ENCODE measurements at places on chromosomes 6 and 20.

DNA sequence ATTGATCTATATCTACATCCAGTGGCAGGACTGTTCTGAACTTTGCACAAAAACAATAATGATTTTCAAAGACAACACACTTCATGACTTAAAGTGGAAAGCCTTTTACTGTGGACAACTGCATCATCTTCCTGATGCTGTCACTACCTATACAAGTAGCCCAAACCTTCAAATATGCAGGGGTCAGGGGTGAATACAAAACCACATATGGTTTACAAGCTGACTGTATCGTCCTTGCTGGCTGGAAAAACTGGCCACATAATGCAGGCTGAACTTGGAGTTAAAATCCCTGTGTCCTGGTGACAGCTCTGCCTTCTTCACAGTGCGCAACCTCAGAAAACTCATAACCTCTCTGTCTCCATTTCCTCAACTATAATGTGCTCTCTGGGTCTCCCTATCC, 128.9 kb downstream of the GMDS start:
- no peak for DNase-seq

GRCh38 chr6:71290611-71291010, 2.0 kb downstream of the OGFRL1 start:
- no peak for DNase-seq

- no peak for DNase-seq
Observed at GRCh38 chr20:19284400-19285178, 72.1 kb downstream of the SLC24A3 start.

GRCh38 chr20:62053465-62054196, 12.1 kb downstream of the TAF4 start:
- DNase-seq = no peak

- DNase-seq = no peak
Observed at GRCh38 chr6:29564875-29565274, 5.3 kb upstream of the UBD start.

DNA sequence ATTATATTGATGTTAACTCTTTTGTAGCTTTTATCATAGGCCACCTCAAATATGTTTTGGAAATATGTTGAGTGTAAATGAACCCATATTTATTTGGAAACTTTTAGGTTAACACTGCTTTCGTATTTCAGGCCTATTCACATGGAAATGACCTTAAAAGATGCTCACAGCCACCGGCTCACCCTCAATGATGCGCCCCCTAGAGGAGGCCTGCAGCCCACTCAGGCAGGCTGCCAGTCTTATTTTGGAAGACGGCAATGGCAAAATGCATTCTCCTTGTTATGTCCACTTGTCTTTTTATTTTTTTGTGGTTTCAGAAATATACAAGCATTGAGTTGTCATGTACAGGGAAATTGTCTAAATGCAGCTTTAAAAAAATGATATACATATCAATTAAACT, 869.7 kb downstream of the PHF3 start:
- DNase-seq = peak; percentile 20

- DNase-seq = no peak
Observed at GRCh38 chr6:90460051-90460450, 126.8 kb downstream of the MAP3K7 start.

DNA sequence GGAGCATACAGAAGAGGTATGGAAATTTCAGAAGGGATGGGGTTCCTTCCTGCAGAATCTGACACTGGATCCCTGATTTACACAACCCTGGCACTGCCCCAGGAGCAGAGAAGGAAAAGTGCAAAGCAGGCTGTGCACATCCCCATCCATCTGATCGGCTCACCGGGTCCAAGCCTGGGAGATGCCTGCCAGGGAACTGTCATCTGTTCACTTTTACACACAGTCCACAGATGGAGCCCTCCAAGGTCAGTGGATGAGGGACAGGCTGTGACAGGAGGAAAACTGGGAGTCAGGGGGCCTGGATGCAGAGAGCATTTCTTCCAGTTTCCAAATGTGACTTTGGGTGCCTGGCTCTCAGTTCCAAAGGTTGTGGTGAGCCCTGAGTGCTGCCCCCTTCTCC, 11.0 kb upstream of the SYNDIG1 start:
- DNase-seq = no peak

- DNase-seq = no peak
Observed at GRCh38 chr20:49422161-49422560, 60.3 kb downstream of the KCNB1 start.

- no peak for DNase-seq
Observed at GRCh38 chr6:150787429-150787828, 78.1 kb upstream of the MTHFD1L start.

DNA sequence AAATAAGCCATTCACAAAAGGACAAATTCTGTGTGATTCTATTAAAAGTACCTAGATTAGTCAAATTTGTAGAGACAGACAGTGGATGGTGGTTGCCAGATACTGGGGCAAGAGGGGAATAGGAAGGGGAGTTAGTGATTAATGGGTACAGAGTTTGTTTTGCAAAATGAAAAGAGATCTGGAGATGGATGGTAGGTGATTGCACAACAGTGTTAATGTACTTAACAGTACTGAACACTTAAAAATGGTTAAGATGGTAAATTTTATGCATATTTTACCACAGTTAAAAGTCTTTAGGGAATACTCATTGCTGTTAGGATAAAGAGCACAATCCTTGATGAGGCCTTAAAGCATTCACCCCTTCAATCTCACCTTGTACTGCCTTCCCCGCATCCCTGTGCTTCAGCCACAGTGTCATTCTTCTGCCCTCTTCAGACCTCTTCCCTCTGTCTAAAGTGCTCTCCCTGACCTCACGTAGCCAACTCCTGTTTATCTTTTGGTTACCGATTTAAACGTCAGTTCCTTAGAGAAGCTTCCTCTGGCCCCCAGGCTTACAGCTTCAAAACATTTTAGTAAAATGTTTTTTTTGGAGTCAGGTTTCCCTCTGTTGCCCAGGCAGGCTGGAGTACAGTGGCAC, 11.8 kb downstream of the PSMF1 start:
- no peak for DNase-seq

DNA sequence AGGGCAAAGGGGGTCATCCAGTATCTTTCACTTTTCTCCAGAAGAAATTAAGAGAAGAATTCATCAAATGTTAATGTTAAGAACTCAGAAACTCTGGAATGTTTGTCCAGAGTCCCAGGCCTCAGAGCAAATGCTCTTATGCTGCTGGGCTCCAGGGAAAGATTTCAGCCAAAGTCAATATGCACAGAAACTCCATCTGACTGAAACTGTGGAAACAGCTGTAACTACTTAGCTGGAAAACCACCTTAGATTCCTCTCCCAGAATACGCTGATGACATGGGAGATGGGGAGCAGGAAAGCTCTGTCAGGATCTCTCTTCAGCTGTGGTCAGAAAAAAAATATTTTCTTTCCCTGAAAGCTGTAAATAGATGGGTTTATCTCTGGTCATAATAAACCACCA, 559.6 kb downstream of the RFPL4B start:
- DNase-seq = no peak

DNA sequence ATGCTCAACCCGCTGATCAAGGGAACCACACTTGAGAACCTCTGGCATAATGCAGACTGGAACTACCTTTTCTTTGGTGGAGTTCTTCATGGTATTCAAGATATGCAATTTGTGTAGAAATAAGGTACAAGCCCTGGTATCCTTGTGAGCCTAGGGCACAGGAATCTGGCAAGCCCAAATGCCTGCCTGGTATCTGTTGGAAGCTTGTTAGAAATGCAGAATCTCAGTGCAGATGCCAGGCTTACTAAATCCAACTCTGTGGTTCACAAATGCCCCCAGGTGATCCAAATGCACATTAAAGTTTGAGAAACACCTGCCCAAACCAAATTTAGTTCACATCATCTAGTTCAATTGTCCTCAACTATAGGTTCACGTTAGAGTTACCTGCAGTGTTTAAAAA, 159.8 kb upstream of the LAMP5 start:
- no peak for DNase-seq

GRCh38 chr6:130873746-130874145, 46.5 kb downstream of the SMLR1 start:
- no peak for DNase-seq

GRCh38 chr20:37328149-37328945, 17.6 kb upstream of the SRC start:
- no peak for DNase-seq

GRCh38 chr6:73898599-73898998, 202.6 kb downstream of the CD109 start:
- DNase-seq = no peak

GRCh38 chr20:61978491-61978890, 87.2 kb downstream of the TAF4 start:
- DNase-seq = no peak

GRCh38 chr20:19110881-19111460, 101.5 kb upstream of the SLC24A3 start:
- no peak for DNase-seq

- DNase-seq = no peak
Observed at GRCh38 chr6:99434702-99435530, 9.8 kb upstream of the PNISR start.

GRCh38 chr6:252775-253535, 39.3 kb upstream of the DUSP22 start:
- no peak for DNase-seq

DNA sequence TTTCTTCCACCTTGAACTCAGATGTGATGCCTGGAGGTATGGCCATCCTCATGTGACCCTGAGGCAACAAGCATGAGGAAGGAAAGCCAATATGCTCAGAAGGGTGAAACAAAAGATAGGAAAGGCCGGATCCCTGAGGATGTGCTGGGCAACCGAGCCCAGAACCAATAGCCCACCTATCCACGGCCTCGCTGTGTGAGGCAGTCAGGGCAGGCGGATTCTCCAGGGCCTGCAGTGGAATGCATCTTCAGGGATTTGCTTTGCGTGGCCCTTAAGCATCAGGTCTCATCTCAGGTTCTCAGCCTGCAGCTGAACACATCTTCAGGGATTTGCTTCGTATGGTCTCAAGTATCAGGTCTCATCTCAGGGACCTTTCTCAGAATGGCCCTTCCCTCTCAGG, 139.8 kb downstream of the ANKRD60 start:
- no peak for DNase-seq

- DNase-seq = no peak
Observed at GRCh38 chr6:147238164-147238563, 33.9 kb downstream of the STXBP5 start.

GRCh38 chr6:112014483-112014882, 39.4 kb upstream of the CCN6 start:
- no peak for DNase-seq

- no peak for DNase-seq
Observed at GRCh38 chr20:46626758-46627157, 24.5 kb downstream of the SLC13A3 start.

- DNase-seq = no peak
Observed at GRCh38 chr6:166556863-166557322, 29.6 kb downstream of the RAMACL start.

GRCh38 chr6:33862536-33862935, 58.7 kb upstream of the MLN start:
- no peak for DNase-seq

DNA sequence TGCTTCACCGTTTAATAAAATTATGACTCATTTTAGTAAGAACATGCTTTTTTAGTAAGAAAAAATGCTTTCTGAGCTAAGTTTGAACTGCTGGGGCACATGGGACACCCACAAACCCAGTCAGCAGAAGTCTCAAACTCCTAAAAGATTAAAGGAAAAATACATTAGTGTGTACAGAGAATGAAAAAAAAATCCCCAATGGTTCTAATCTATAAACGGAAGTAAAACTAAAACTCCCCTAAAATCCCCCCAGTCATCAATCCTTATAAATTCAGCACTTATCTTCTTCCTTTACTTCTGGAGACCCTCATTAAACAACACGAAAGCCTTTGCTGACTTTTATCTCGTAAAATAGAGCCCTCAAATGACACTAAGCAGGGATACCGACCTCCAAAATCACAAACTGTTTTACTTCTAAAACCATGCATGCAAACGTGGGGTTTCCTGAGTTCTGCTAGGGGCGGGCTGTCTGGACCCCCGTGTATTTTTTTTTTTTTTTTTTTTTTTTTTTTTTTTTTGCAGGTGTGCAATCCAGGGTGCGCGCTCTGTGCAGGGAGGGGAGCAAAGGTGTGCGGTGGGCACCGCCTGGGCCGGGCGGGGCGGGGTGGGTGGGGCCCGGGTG, 1.1 kb upstream of the MYB start:
- no peak for DNase-seq

GRCh38 chr6:150880336-150880735, 14.8 kb downstream of the MTHFD1L start:
- DNase-seq = no peak

DNA sequence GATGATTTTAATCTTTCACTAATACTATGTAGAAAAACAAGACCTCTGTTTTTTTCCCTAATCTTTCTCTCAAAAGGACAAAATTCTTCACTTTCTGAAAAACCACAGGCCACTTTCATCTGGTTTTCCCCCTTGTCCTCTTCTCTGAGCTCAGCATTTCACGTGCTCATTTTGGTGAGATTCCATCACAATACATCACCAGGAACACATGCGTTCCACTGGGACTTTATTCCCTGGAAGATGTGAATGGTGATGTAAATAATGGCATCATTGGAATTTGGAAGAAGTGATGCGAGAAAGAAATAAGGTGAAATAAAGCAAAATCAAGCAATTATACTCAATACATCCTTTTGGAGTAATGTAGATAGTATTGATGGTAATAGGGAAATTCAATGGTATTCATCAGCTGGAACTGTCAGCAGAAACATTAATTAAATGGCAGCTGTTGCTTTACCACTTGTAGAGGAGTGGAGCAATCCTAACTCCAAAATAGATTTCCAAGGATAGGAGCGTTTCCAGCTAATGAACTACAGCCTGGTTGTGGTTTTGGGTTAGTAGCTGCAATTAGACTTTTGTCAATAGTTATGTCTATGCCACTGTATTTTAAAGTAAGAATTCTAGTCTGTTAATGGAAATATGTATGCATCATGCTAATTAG, 11.5 kb downstream of the FILIP1 start:
- no peak for DNase-seq

DNA sequence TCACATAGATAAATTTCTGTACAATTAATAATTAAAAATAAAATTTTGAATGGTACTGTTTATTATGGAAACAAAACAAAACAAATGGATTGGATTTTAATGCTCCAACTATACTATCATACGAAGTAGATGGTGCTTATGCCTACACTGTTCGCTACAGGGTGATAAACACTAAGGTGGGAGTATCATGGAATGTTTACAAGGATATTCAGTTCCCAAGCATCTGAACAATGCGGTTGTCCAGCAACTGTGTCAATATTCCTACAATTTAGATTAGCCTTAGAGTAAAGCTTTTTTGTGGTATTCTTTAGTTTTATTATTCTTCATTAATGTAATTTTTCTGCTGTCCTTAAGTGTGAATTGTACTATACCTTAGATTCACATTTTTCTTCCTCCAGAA, 105.1 kb downstream of the MMS22L start:
- DNase-seq = no peak

DNA sequence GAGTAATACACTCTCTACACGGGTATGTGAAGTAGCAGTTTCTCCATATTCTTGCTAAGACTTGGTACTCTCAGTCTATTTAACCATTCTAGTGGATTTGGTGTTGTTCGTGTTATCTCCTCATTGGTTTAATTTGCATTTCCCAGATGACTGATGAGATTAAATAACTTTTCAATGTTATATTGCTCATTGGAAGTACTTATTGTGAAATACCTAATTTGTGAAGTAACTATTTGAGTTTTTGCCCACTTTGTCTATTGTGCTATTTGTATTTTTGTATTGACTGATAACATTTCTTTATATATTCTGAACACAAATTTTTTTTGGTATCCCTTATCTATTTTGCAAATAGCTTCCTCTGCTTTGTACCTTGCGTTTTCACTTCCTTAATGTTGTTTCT, 156.0 kb downstream of the C6orf58 start:
- no peak for DNase-seq
